Jurkat, Clone E6-1 (cell line): ENCODE measurements at places on chromosomes 7 and 10.

DNA sequence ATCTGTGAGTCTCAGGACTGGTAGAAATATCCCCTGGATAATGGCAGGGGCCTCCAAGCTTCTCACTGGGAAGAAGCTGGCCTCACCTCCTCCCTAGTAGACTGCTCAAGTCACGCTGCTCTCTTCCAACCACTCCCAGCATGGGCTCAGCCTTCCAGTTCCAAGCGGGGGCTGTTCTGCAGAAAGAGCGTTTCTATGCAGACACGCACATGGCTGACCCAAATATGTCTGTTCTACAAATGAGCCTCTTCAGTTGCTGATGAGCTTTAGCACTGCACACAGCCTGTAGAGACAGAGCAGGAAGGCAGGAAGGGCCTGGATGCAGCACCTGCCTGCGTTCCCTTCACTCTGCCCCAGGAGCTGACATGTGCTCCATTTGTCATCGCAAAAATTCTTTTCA lies 523.9 kb upstream of the MGMT start:
- DNase-seq = no peak

GRCh38 chr10:31304291-31304970 lies 14.6 kb upstream of the ZEB1 start:
- no peak for DNase-seq

- DNase-seq = no peak
Measured at GRCh38 chr10:121919666-121920065, 8.2 kb downstream of the ATE1 start.

- DNase-seq = peak; percentile 62
Measured at GRCh38 chr10:96238646-96239623, 32.4 kb downstream of the BLNK start.

GRCh38 chr10:48381971-48382370 lies 75.5 kb downstream of the MAPK8 start:
- DNase-seq = no peak

GRCh38 chr10:5038733-5039132 lies 35.1 kb upstream of the AKR1C2 start:
- DNase-seq = no peak

- peak; percentile 4 for DNase-seq
Measured at GRCh38 chr10:52488606-52489485, 174.8 kb downstream of the DKK1 start.

DNA sequence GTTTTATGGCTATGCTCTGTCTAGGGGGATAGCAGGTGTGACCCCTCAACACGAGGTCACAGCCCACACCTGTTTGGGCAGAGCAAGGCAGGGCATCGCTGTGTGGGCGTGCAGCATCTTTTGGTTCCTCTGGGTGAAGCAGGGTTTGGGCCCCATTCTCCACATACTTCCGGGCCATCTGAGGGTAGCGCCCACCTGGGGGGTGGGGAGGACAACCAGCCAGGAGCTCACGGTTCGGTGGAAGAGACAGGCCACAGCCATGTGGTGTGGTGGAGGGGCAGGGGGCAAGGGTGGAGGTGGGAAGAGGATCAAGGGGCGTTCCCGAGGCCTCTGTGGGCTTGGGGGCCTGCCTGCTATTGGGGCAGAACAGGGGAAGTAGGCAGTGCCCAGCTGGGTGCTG lies 2.4 kb downstream of the SH2B2 start:
- DNase-seq = no peak

DNA sequence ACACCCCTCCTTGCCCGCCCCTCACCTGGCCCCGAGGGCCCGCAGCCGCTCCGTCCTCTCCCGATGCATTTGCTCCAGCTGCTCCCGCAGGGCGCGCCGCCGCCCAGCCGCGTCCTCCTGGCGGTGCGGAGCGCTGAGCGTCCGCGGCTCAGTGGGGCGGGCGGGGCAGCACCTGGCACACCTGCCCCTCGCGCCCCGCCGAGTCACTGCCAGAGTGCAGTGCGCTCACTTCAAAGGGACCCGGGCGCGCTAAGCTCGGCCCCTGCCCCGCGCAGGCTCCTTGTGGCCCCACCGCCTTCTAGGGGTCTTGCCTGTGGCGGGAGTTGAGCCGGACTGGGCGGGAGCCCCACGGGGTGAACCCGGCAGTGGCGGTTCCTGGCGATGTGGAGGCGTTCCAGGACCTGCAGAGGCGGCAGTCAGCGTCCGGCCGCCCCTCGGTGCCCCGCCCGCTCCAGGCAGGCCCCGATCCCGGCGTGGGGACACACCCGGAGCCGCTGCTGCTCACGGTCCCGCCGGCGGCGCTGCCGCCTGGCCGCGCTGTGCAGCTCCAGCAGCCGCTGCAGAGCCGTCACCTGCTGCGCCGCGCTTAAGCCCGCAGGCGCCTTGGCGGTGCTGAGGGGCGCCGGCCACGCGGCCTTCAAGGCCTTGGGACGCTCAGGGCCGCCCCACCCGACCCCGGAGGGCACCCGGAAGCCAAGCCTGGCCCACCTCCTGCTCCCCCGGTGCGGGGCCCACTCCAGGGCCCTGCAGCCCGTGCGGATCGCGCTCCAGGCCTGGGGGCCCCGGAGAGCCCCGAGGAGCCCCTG lies 6.7 kb downstream of the ATP6V1F start:
- DNase-seq = no peak

GRCh38 chr10:119313644-119314043 lies 106.3 kb downstream of the GRK5 start:
- peak; percentile 83 for DNase-seq

GRCh38 chr7:29077176-29077575 lies 69.2 kb downstream of the CPVL start:
- DNase-seq = no peak

- no peak for DNase-seq
Measured at GRCh38 chr7:83492802-83493201, 156.1 kb downstream of the SEMA3E start.

GRCh38 chr7:157440346-157441022 lies 103.7 kb downstream of the DNAJB6 start:
- DNase-seq = no peak

DNA sequence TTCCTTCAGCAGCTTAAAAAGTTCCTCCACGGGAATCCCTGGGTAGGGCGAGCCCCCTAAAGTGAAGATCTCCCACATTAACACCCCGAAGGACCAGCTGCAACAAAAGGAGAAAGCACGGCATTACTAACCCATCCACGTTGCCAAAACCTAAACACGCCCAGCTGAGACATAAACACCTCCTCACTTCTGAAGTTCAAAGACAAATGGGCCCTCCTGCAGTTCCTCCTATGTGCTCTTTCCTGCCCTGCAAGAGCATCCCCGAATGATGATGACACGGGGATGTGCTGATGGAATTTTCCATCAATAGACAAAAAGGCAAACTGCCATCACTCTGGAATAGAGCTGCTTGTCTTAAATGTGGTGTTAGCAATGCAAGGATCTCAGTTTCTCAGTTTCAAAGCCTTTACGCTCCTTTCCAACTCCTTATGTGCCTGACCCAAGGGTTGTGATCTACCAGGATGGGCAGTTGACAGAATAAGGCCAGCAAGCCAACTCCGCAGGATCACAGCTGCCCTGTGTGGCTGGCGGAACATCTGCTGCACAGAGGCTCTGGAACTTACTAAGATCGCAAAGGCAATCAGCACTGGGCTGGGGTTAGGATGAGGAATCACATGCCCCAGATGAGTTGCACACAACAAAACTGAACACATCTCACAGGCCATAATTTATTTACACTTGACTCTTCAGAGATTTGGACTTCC lies 112.7 kb downstream of the FGFR2 start:
- no peak for DNase-seq

DNA sequence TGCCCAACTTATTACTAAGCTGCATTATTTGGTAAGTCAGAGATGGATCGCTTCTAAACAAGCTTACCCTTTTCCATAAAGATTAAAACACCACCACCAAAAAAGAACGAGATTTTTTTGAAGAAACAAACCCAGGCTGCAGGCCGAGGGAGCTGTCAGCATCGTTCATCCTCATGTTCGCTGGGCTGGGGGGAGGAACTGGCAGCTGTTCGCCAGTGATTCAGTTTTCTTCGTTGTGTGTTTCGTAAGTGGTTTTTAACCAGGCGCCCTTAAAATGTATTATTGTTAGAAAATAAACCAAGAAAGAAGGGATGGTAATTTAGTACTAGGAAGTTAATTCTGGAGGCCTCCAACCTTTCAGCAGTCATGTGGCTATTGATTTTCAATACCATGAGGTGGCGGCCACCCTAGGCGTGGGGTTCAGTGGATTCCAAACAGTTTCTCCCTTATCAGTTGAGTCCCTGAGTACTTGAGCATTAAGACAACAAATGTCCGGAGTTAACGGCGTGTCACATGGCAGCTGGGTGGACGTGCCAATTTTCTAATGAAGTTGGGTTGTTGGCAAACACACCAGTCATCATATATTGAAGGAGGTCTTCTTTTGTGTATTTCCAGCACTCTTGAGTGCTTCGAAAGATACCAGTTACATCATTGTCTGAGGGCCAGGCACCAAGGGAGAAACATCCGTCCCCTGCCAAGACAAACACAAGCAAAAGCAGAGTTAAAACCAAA lies 173.2 kb downstream of the EBF3 start:
- no peak for DNase-seq

DNA sequence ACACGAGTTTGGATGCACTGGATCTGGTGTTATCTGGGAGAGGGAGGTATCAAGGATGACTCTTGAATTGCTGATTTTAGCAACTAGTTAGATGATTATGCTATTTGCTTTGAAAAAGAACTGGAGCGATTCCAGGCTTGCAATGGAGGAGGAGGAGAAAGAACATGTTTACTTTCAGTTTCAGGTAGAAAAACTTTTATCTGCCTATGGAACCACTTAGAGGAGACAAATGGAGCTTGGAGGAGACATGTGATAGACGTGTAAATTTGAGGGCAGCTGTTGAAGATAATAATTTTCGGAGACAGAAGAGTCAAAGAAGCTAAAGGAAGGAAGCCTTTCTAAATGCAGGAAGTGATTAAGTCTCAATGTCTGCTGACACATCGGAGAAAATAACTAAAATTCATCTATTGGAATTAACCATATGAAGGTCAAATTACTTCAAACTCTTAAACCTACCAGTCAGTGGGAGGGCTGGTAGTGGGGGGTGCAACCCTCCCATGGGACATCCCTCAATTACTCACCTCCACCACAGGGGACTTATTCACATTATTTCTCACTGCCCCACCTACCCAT lies 56.4 kb upstream of the GNAI1 start:
- no peak for DNase-seq

DNA sequence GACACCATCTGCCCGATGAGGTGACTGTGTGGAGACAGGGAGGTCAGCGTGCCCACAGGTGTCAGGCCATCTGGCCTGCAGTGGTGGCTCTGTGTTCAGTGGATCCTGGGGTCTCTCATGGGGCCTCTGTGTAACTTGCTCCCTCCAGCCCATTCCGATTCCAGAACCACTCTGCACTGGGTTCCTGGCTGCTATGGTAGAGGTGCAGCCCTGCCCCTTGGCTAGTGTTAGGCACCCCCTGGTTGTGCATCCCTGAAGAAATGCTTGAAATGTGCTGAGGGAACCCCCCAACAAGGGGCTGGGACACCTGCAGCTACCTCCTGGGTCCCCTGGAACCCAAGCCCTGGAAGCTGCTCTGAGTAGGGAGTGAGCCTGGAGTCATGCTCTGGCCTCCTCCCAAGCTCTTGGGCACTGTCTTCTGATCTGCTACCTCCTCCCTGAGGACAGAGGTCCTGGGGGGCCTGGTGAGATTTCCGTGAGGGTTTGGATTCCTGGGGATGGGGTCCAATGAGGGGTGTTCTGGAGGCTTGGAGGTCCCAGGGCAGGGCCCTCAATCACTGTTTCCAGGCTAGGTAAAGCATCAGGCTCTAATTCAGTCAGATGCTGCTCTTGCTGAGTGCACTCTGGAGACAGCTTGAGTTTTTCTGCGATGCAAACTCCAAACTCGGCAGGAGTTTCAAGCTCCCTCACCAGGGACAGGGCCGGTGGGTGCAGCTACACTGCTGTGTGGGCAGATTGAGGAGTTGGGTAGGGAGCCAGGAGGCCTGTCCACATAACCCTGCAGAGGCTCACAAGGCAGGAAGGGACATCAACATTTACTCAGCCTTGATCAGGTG lies 27.7 kb downstream of the RAMP3 start:
- DNase-seq = no peak

DNA sequence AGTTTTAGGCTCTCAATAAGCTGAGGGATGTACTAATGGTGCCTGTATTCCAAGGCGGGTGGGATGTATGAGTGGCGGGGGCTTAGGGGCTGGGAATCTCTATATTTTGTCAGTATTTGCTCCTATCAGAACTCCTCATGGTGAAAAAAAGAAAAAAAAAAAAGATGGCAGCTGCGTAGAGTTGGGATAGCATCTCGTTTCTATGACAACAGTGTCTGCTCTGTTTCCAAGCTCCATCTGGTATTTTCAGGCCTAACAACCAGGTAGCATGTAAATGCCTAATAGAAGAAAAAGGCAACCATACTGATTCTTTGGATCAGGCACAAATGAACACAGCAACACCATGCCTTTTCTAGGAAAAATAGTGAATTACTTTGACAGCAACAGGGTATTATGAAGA lies 11.7 kb upstream of the CCDC172 start:
- DNase-seq = no peak

- no peak for DNase-seq
Measured at GRCh38 chr7:73424489-73424885, 9.1 kb upstream of the FZD9 start.

DNA sequence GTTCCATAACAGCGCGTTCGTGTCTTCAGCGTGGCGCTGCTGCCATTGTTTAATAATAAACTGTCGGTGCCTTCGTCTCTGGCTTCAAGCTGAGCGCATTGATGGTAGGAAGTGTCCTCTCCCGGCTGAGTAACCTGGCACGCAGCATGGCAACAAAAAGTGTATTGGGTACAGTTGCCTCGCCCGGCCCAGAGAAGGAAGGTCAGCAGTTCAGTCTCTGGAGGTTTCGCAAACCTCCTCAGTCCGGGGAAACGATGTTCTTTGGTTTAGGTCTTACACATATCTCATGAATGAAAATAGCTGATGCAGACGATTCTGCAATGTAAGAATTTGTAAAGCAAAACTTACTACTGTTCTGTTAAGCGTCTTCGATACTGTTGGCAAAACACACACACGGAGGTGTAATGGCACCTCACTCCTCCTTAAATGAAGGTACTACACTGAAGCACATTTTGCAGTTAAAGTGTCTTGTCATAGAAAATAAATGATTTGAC lies 739 bp upstream of the CCDC186 start:
- DNase-seq = no peak

DNA sequence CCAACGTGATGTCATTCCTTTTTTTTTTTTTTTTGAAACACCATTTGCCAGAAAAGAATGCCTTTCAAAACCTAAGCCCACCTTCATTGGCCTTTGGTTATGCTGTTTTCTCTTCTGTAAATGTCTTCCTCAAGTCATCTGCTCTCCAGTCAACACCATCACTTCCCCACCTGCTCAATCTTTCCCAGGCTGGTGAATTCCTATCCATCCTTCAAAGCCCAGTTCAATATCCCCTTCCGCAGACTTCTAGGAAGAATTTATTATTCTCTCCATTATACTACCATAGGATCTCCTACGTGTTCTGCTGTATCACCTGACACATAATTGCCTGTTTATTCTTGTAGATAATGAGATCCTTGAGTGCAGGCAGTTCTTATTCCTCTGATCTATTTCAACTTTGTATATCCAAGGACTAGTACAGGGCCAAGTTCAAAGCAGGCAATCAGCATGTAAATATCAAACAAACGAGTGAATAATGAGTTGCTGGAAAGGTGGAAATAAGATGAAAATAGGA lies 73.5 kb upstream of the PRR15 start:
- DNase-seq = no peak

- no peak for DNase-seq
Measured at GRCh38 chr7:2162959-2163358, 69.8 kb downstream of the MAD1L1 start.
